ENCODE measurements at places on chromosomes 6 and 20.

DNA sequence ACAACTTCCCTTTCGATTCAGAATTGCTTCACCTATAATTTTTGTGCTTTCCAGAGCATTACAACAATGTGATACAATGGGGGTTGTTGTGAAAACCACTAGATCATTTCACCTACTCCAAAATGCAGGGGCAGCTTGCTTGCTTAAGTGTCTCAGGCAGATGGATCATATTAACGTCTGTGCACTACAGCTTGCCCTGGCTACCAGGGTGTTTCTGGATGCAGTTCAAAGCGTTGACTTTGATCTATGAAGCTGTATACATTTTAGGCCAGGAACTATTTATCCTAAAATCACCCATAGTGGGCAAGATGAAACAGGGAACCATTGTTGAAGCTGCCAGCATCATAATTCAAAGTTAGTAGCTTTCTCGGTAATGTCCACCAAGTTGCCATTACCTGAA, 339.5 kb upstream of the HSF2 start:
- DNase-seq: no peak

DNA sequence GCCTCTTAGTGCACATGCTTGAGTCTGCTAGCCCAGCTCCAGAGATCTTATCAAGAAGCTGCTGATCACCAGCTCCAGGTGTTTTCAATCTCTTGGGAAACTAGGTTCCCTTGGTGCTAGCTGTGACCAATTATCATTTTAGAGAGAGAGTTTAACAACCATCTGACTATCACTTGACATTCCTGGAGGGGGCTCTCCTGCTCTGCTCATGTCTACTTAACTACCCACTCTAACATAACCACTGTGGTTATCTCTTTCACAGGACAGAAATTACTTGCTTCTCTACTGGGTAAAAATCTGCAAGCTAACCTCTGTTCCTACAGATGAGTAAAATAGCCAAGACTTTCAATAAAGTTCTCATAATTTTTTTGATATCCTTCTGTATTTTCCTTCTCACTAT, 823.4 kb upstream of the GJE1 start:
- DNase-seq: no peak

DNA sequence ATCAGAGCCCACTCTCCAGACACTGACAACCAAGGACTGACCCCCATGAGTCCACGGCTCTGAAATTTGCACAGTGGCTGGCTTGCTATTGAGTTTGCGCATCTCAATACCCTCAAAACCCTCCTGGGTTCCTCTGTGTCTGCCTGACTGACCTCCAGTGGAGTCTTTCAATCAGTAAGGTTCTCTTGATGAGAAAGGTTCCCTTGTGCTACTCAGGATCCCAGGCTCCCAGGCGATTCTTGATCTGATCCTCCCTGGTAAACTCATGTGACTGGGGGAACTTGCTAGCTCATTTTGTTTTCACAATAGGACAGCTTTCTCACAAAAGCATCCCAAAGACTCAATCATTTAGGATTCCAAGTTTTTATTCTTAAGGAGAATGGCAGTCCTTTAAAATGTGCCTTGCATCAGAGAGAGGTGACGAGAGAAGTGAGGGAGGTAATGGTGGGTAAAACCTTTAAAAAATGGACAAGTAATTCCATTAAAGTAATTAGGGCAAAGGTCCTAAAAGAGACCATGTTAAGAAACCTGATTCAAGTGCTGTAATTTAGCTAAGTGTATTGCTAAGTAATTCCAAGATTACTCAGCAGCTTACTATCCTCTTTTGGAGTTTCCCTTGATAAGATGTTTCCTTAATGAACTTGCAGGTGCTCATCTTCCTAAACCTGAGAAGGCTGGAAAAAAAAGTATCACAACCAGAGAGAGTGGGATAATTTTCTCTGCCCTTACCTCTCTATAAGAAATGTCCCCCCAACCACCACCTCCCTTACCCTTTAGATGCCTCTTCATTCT, 304.7 kb upstream of the SGK1 start:
- no peak for DNase-seq

- DNase-seq: no peak
These were observed 9.1 kb upstream of the MAP1LC3A start for GRCh38 chr20:34549291-34549928.

DNA sequence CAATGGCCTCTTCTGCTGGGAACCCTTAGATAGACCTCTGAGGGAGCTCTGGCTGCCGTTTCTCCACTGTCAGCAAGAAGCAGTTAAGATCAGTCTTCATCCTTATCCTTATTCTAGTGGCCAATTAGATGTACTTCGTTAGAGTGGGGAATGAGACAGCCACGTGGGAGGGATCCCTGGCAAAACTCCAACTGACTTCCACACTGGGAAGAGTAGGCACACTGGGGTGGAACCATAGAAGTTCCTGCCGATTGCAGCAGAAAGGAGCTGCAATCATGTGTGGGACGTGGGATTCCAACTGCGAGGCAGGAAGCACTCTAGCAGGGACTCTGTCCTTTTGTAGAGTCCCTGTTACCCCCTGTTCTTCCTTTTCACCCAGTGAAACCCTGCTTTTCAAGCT, 226.3 kb upstream of the RGS17 start:
- no peak for DNase-seq
